Right ventricle myocardium superior (tissue), 1 donor: ENCODE measurements at places on chromosomes 13 and 19. TPM values are rescaled to one million over a fixed set of nuclear protein-coding genes. Genes with fewer than 3 reads are reported as not detected.

PROZ gene
- not detected for total RNA-seq

NXNL1 gene
- 0.24 TPM for total RNA-seq

KBTBD7 gene
- total RNA-seq = 5.9 TPM

CFAP97D2 gene
- not detected for total RNA-seq

ZNF628 gene
- total RNA-seq = 4.7 TPM

SELENOV gene
- not detected for total RNA-seq

EXOC3L2 gene
- 1.3 TPM for total RNA-seq

HTR2A gene
- total RNA-seq = not detected

CALR3 gene
- total RNA-seq = not detected

SLC7A10 gene
- 0.13 TPM for total RNA-seq

PINLYP gene
- total RNA-seq = 0.46 TPM

SBK2 gene
- total RNA-seq = 15.6 TPM

FAM124A gene
- total RNA-seq = 12.2 TPM

RHPN2 gene
- 1.8 TPM for total RNA-seq
